ENCODE measurements at places on chromosomes 13 and 19. TPM values are rescaled to one million over a fixed set of nuclear protein-coding genes. Genes with fewer than 3 reads are reported as not detected.

Gene LGALS14
- 0.50 TPM for total RNA-seq

- H3K36me3 ChIP-seq: peaks cover 6% of the 10 kb centered on the region
- H3K27me3 ChIP-seq: no peaks in the 10 kb centered on the region
- no peak for DNase-seq
- H3K4me3 ChIP-seq: peak overlapping the region; percentile 99
- no peak overlapping the region for H3K27ac ChIP-seq
- peaks cover 23% of the 10 kb centered on the region for H3K4me1 ChIP-seq
Observed at GRCh38 chr19:20079476-20079875, 1.7 kb downstream of the ZNF90 start.

Gene MYO9B
- total RNA-seq: 76.8 TPM

DNA sequence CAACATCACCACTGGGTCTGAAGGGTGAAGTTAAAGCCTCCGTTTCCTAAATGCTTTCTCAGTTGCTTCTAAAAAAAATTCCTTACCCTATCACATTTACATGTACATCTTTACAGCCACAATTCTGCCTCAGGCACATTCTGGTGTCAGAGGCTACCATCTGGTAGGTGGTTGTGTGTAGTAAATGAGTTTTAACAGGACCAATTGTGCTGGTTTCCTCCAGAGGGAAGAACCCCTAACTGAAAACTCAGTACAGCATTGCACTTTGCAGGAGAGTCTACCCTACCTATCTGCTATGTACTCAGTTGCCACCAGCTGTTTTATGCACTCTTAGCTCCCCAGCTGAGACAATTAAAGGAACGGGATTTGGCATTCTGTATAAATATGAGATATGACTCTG lies 1576.5 kb downstream of the PCDH9 start:
- H3K4me1 ChIP-seq: no peaks in the 10 kb centered on the region
- no peaks in the 10 kb centered on the region for H3K27me3 ChIP-seq
- no peaks in the 10 kb centered on the region for H3K36me3 ChIP-seq
- no peak for DNase-seq
- H3K4me3 ChIP-seq: no peak overlapping the region

GRCh38 chr19:39251081-39251480 lies 2.4 kb upstream of the IFNL4 start:
- no peak overlapping the region for H3K4me3 ChIP-seq
- H3K27ac ChIP-seq: no peak overlapping the region
- H3K27me3 ChIP-seq: peaks cover 29% of the 10 kb centered on the region
- H3K4me1 ChIP-seq: peaks cover 13% of the 10 kb centered on the region
- H3K36me3 ChIP-seq: no peaks in the 10 kb centered on the region

GRCh38 chr13:35855531-35856019 lies 275.6 kb downstream of the DCLK1 start:
- H3K27ac ChIP-seq: peak overlapping the region; percentile 72
- peaks cover 15% of the 10 kb centered on the region for H3K4me1 ChIP-seq
- peaks cover 15% of the 10 kb centered on the region for H3K36me3 ChIP-seq

GRCh38 chr13:90070362-90070761 lies 1277.1 kb upstream of the MIR17HG start:
- no peak overlapping the region for H3K4me3 ChIP-seq
- no peaks in the 10 kb centered on the region for H3K36me3 ChIP-seq
- no peak overlapping the region for H3K27ac ChIP-seq
- H3K27me3 ChIP-seq: no peaks in the 10 kb centered on the region

Gene TCF3
- total RNA-seq: 340 TPM

DNA sequence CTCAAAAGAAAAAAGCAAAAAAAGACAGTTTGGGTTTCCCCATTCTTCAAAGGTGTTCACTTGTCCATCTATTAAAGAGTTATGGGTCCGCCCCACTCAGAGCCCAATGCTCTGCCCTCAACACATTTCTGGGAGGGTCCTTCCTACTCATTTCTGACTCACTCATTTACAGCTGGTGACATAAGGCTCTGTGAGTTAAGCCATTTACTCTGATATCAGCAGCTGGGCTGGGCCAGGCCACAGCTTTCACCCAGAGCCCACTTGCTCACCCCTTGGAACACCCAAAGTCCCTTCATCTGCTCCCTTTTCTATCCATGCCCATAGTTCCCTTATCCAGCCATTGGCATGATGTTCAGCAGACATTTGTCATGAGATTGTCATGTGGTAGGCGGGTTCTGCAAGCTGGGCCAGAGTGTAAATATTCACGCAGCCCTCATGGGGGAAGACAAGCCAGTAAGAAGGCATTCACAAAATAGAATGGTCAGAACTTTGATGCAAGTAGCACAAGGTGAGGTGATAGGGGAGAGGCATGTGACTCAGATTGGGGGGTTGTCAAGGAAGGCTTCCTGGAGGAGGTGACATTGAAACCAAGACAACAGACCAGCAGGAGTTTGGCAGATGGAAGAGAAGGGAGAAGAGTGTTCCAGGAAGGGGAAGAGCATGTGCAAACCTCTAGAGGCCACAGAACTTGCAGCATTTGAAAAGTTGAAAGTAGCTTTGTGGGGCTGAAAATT lies 5.9 kb downstream of the MAST1 start:
- DNase-seq: no peak
- H3K36me3 ChIP-seq: peaks cover 3% of the 10 kb centered on the region
- no peaks in the 10 kb centered on the region for H3K27me3 ChIP-seq
- H3K4me3 ChIP-seq: no peak overlapping the region
- peaks cover 6% of the 10 kb centered on the region for H3K4me1 ChIP-seq
- H3K27ac ChIP-seq: no peak overlapping the region

GRCh38 chr13:61777271-61777670 lies 361.6 kb upstream of the PCDH20 start:
- H3K27me3 ChIP-seq: no peaks in the 10 kb centered on the region
- H3K4me1 ChIP-seq: no peaks in the 10 kb centered on the region
- DNase-seq: no peak
- no peaks in the 10 kb centered on the region for H3K36me3 ChIP-seq

Data from H1 (cell line).